Activated CD4-positive, CD25-positive, alpha-beta regulatory T cell treated with anti-CD3 and anti-CD28 coated beads, Interleukin-2, amount 50 U/mL, for 16 hours (primary cell): ENCODE measurements at places on chromosomes 11 and 22.

DNA sequence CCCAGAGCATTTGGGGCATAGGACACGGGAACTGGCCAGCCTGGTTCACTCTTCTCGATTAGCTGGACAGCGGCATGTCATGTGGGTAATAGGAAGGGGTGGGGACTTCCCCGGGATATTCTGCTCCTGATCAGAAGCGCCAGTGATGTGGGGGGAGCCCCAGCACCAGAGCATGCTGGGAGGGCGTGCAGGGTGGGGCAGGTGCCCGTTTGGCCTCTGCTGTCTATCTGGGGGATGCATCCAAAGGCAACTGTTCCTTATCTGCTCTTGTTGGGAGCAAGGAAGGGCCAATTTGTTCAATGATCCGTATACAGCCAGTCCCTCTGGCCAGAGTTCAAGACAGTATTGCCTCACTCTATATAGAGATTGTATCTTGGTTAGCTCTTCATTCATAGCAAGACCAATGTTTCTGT is 43.6 kb downstream of the PPARA start:
- DNase-seq = no peak

GRCh38 chr22:40805239-40805638 is 13.9 kb downstream of the SLC25A17 start:
- DNase-seq = no peak

DNA sequence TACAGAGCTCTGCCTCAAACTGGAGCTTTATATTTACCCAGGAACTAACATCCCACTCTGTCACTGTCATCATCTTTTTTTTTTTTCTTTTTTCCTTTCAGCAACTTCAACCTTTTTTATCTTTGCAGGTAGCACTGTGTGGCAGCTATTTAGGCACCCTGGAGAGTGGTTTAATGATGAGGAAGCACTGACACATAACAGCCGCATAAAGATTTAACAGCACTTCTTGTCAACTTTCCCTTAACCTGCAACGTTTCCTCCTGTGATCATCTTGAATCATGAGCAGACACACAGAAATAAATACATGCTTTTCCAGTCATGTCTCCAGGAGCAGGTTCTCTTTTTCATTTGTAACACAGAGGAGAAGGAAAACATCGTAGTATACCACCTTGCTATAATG is 34.8 kb downstream of the PDGFD start:
- no peak for DNase-seq

GRCh38 chr22:25405841-25406509 is 158.5 kb upstream of the GRK3 start:
- no peak for DNase-seq

- no peak for DNase-seq
Observed at GRCh38 chr22:41862160-41862529, 29.2 kb downstream of the SREBF2 start.

DNA sequence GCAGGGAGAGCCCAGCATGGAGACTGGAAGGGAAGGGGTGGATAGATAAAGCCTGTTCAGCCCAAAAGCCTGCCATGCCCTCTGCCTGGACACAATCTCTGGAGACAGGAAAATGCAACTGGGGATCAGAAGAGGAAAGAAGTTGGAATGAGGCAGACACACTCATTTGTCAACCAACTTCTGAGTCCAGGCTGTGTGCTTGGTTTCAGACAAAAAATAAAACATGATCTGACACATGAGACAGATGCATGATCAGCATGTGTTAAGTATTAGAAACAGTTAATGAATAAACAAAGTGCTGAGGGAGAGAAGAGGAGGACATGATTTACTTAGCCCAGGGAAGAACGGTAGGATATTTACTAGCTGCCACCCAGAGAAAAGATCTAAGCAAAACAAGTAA is 839 bp downstream of the LRRN4CL start:
- DNase-seq = no peak

DNA sequence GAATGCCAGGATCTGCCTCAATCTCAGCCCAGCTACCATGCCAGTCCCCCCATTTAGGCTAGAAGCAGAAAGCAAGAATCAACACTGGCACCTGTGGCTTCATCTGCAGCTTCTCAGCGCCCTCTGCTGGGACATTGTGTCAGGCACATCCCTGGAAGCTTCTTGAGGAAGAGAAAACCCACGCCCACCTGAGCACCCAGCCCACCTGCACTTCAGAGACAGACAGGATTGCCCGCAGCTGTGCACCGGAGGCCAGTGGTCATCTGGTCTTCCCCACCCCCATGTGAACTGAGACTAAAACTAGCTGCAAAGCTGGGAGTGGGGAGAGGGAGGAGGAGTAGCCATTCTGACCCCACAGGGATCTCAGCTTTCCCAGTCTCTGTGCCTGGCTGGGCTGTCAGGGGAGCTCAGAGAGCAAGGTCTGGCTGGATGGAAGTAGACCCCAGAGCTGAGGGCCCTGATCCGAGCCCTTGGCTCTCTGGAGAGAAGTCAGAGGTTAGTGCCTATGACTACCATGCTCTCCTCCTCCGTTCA is 66.8 kb downstream of the FEZ1 start:
- DNase-seq = no peak

DNA sequence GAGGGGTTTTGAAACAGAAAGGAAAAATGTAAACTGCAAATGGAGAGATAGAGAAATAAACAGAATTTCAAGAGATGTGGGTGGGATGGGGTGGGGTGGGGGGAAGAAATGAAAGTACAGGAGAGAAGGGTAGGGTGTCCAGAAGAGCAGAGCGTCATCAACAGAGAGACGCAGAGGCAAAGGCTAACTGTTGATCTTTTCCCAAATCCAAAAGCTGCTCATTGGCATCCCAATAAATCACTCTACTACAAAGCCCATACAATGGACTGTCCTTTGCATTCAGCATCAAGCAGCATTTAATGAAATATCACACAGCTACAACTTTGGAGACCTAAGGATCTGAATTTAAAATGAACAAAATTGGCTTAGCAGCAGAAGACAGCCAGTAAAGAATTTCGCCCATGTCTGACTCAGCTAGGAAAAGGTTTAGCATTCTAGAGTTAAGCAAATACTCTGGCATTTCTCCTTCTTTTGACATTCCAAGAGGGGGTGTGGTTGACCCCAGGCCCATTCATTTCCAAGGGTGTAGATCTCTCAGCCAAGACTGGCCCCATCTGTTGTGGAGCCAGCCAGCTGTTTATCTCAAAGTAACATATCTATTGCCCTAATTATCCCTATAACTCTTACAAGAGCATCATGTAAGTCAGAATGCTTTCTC is 1.5 kb downstream of the RAB30 start:
- DNase-seq = no peak

DNA sequence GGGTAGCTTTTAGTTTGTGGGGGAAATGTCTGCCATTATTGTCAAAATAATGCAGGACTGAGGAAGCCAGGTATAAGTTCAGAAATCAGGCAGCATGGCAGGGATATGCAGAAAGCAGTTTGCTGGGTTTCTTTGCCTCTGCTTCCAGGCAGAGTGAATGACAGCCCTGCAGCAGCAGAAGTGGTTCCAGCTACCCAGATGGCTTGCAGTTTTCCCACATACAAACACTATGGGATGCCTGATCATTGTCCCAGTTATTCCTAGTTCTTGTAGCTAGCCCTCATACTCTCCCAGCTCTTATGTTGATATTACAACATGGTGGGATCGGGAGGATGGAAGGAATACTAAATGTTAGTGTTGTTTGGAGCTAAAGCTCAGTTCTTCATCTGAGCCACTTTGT is 2.8 kb upstream of the DIXDC1 start:
- no peak for DNase-seq

DNA sequence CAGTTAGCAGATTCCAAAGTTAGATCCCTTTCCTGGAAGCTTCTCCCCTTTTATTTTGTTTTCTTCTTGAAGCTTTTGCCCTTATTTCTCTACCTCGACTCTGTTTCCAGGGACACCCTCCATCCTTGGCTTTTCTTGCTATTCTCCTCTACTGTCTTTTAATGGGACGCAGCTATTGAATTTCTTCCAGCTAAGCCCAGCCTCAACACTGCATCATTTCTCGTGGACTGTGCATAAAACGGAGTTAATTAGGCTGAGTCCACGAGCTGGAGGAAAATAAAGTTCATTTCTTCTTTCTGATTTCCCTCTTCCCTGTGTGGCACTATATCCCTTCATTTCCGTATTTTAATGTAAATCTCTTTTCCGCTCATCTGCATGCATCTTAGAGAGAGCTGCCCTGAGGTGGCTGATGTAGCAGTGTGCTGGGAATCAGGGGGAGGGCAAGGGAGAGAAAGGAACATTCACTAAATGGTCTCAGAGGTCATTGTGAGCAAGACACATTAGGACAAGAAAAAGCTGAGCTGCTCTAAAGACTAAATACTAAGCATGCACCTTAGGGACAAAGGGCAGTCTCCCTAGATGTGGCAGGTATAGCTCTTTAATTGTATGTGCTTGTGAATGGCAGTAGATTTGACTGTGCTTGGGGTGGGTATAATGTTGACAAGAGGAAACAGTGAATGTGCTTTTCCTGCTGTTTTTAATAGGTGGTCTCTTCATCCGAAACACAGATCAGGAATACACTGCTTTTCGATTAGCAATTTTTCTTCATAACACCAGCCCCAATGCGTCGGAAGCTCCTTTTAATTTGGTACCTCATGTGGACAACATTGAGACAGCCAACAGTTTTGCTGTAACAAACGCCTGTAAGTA is 1.9 kb downstream of the GRIA4 start:
- DNase-seq = no peak

DNA sequence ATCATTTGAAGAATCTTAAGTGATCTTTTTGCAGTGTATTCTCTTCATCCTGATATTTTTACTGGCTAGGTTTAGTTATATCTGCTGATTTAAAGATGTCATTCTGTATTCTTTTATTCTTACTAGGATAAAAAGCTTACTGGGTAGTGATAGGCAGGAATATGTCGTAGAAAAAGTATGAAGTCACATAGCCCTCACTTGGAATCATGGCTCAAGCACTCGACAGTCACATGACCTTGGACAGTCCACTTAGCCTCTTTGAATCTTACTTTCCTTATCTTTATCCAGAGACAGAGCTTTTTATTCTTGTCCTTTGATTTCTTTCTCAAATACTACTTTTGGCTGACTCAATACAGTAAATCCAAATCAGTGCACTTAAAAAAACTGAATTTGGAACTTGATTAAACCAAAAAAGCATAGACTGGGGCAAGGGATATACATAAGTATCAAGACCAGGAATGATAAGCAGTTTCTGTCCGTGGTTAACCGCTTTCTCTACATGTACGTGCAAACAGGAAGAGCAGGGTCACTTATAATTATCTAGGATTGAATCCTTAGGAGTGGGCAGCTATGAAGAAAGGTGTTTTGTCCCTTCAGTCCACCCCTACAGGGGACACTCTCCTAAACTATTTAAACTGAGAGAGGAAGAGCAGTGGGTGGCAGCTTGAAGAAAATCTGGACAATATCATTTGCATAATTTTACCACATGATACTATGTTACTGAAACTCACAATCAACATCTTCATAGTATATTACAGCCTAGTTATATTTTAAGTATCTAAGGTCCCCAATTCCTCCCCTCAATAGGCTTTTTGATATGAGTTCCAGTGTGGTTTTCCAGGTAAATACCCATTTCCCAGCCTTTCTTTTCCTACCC is 8.0 kb downstream of the MMP7 start:
- DNase-seq = no peak

GRCh38 chr11:102882389-102883024 is 7.7 kb upstream of the MMP12 start:
- no peak for DNase-seq

- DNase-seq = no peak
Observed at GRCh38 chr11:82261367-82261766, 472.3 kb downstream of the FAM181B start.

GRCh38 chr11:17164361-17165246 is 43.2 kb downstream of the PIK3C2A start:
- DNase-seq = no peak

- DNase-seq = no peak
Observed at GRCh38 chr11:134199531-134199930, 24.2 kb downstream of the NCAPD3 start.

GRCh38 chr22:35526333-35526979 is 14.2 kb upstream of the RASD2 start:
- no peak for DNase-seq

GRCh38 chr11:19460718-19461405 is 220.1 kb upstream of the E2F8 start:
- DNase-seq = no peak

DNA sequence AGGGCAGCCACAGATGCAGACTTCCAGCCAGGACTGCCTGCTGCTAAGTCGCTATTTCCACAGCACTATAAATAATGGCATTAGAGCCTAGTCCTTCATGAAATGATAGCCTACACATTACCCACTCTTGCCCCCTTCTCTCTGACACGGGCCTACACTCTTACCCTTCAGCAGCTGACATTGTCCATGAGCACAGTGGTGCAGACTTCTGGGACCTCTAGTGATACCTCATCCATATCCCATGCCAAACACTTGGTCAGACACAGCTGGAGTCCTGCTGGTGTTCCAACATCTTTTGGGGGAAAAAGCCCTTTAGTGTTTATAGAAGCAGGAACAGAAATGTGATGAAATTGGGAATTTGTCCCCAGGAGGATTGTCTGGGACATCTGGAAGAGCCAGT is 43.4 kb upstream of the RAB1B start:
- no peak for DNase-seq

DNA sequence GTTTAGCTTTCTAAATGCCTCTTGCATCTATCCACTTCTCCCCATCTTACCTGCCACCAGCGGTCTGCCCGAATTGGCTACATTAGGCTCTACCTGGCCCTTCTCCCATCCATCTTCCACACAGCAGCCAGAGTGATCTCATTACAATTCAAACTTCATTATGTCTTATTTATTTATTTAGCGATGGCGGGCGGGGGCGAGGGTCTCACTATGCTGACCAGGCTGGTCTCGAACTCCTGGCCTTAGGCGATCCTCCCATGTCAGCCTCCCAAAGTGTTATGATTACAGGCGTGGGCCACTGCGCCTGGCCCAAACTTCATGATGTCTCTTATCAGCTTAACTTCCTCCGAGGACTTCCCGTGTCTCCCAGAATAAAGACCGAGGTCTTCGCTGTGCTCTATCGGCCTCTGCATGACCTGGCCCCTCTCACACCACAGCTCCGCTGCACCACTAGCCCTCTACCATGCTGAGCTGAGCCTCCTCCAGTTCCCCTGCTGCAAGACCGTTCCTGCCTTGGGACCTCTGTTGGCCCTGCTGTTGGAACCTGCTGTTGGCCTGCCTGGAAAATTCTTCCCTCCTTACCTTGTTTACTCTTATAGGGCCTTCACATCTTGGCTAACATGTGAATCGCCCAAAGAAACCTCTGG is 870 bp upstream of the CTTN start:
- no peak for DNase-seq

GRCh38 chr11:13225038-13226001 is 52.3 kb upstream of the BMAL1 start:
- no peak for DNase-seq
